ENCODE measurements at places on chromosomes 5 and 9.
A peak's percentile ranks its signal among the peaks of the same experiment; 100 is the strongest.

DNA sequence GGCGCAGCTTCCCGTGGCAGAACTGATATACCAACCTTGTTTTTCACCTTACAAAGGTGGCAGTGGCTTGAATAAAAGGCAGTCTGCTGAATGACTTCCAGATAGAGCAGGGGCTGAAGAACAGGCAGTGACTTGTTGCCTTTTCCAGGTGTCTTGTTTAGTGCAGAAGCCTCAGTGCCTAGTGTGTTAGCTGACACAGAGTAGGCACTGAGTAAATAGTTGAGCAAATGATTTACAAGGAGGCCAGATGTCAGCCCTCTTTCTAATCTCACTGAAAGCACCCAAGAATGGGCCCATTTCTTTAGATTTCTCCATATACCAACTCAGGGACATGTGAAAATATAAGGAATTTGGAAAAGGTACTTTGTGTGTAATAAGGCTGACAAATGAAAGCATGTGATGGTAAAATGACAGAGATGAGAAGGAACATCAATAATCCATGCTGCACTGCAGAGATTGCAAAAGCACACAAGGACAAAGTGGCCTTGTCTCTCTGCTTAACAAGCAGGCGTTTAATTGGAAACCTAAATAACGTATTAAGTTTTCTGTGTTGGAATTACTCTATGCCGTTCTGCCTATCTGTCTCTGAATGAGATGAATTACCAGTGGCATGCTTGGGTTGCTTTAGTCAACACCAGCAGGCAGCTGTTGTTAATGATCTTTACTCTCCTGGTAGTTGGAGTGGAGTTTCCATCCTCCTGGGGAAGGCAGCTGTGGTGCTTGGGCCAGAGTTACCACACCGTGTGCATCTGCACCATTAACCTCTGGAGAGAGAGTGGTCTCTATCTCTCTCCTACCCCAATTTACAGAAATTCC is 360.1 kb upstream of the C9orf72 start:
- no peak for DNase-seq

- DNase-seq, result no peak
These were observed 75.0 kb upstream of the RUSC2 start for GRCh38 chr9:35414889-35415288.

DNA sequence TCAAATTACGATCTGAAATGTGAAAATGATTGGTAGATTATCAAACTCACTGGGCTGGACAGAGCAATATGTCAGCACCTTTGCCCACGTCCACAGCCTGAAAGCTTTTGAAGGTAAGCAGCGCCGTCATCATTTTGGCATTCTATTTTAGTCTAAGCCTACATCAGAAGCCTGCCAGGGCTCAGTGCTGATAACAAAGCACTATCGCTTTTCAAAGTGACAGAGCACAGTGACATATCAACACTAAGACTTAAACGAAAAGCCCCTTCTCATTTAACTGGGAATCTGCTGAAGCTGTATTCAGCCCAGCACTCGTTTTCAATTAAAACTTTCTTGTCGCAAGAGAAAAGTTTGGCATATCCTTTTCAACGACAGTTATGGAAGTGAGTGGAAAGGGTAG is 1076.3 kb downstream of the PTPRD start:
- DNase-seq, result no peak

DNA sequence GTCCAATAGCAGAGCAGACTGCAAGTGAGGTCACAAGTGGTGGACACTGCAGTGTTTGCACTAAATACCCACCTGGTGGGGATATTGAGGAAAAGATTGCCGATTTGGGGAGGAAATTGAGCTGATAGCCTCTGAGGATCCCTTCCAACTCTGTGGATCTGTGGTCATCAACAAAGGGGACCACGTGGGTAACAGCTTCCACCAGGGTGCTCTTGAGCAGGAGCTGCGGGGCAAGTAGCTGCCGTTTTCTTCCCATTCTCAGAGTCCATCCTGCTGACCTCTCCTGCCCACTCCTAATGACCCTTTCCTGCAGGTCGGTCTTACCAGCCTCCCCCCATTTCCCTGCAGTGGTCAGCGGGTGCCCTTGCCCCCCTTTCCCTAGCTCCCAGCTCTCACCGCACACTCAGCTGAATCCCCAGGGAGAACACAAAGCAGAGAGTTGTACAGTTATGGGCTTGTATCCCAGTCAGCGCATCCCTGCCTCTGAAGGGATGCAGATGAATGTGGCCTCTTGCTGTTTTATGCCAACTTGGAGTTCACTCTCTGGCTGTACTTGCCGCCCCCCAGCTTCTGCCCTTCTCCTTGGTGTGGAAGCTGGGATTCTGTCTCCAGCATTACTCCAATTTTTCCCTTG is 18.0 kb downstream of the DAPK1 start:
- DNase-seq, result no peak

DNA sequence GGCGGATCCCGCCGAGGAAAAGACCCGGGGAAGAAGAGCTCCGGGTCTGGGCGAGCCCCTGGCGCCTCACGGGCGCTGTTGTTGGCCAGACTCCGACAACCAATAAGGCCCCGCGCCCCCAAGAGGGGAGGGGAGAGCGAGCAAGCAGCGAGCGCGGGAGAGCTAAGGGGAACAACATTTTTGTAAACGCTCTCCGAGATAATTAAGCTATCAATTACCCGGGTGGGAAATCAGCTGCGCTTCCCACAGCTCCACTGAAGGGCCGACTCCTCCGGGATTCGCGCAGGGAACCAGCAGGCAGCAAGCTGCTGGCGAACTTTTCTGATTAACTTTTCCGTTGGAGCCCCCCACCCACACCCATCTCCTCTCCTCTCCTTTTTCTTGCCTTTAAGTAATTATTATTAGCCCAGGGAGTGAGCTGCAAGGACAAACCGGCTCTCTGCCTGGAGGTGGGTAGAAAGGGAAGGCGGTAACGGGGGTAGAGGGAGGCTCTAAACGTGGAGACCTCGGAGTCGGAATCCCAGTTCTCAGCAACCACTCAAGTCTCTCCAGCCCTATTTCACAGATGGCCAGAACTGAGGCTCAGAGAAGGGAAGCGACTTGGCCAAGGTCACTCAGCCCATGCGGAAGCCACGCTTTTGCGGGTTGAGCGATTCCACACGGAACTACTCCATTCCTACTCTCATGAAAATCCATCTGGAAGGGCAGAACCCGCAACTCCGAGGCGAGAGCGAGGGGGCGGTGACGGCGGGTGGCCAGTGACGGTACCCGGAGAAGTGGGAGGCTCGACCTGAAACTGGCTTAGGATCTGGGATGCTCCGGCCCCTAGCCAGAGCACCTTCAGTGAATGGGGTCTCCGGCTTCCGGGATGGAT is 1.3 kb downstream of the ASTN2 start:
- peak; percentile 20 for DNase-seq

- no peak for DNase-seq
These were observed 15.1 kb downstream of the PHF2 start for GRCh38 chr9:93591301-93592007.

GRCh38 chr5:34563931-34564709 is 92.0 kb upstream of the RAI14 start:
- DNase-seq, result no peak

GRCh38 chr9:98280574-98280973 is 25.1 kb upstream of the TBC1D2 start:
- no peak for DNase-seq

GRCh38 chr5:149849966-149850910 is 94.4 kb downstream of the PDE6A start:
- DNase-seq, result no peak

DNA sequence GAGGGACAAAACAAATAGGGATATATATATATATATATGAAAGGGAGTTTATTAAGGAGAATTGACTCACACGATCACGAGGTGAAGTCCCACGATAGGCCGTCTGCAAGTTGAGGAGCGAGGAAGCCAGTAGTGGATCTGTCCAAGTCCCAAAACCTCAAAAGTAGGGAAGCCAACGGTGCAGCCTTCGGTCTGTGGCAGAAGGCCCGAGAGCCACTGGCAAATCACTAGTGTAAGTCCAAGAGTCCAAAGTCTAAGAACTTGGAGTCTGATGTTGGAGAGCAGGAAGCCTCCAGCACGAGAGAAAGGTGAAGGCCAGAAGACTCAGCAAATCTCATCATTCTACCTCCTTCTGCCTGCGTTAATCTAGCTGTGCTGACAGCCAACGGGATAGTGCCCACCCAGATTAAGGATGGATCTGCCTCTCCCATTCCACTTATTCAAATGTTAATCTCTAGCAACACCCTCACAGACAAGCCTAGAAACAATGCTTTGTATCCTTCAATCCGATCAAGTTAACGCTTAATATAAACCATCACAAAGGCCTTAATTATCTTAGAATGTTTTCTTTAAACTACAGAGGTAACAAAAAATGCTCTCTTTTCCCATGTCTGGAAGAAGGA is 23.8 kb upstream of the DAB2 start:
- no peak for DNase-seq

- DNase-seq, result no peak
These were observed 636.1 kb downstream of the ACTL7B start for GRCh38 chr9:108219664-108220063.

DNA sequence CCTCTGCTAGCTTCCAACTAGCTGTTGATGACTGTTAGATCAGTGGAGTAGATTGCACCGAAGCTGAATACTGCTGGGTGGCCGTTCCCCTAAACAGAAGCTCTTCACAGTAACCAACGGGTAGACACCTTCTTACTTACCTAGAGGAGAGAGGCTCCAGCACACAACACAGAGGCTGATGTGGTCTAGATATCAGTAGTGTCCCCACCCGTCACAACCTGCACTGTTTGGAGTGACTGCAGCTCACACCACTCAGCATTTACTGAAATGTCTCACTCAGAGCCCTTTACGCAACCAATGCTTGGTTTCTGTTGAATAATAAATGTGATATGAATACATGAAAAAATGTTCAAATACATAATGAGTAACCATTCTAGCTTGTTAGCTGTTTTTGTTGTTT is 5.3 kb downstream of the TMEM174 start:
- DNase-seq, result no peak
